ENCODE measurements at places on chromosomes 7 and 10.

GRCh38 chr10:114026189-114027040 is 17.3 kb upstream of the ADRB1 start:
- no peak for DNase-seq

- no peak for DNase-seq
Measured at GRCh38 chr7:131145026-131145425, 182.7 kb upstream of the MKLN1 start.

DNA sequence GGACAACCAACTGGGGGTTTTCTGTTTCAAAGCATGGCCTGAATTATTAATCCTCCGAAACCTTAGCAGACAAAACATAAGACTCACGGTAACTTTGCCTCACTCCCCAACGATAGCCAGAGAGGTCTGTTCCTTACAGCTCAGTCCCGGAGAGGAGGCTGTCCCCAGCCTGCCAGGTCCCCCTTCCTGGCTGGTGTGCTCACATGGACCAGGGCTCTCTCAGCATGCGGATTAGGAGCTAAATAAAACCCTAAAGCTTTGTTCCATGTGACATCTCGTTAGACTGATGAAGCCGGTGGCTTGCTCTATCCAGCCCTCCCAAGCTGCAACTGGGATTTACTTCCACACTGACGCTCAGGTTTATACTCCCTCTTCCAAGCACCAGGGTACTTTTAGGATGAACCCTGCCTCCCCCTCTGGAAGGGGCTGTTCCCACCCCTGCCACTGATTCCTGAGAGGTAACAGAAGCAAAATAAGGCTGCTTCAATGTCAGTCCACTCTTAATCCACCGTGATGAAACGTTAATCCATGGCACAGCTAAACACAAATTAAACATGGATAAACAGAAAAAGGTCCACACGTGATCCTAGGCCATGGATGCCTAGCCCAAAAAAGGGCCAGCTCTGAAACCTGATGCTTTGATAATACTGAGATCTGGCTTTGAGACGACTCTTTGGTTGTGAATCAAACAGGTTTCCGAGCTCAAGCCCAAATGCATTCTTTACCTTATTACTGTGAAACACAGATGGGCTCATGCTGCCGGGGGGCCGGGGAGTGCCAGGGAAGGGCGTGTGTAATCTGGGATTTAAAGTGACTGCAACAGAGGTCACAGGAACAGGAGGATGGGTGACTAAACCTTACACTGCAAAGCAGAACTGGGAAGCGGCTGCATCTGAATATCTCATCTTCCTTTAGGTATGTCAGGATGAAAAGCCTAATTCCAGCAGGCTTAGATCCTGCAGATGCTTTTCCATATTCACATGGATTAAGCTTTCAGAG is 86.2 kb downstream of the ZRANB1 start:
- no peak for DNase-seq

- no peak for DNase-seq
Measured at GRCh38 chr10:84416245-84416555, 87.8 kb downstream of the CCSER2 start.

- DNase-seq, result no peak
Measured at GRCh38 chr7:50939021-50939420, 156.3 kb upstream of the GRB10 start.

DNA sequence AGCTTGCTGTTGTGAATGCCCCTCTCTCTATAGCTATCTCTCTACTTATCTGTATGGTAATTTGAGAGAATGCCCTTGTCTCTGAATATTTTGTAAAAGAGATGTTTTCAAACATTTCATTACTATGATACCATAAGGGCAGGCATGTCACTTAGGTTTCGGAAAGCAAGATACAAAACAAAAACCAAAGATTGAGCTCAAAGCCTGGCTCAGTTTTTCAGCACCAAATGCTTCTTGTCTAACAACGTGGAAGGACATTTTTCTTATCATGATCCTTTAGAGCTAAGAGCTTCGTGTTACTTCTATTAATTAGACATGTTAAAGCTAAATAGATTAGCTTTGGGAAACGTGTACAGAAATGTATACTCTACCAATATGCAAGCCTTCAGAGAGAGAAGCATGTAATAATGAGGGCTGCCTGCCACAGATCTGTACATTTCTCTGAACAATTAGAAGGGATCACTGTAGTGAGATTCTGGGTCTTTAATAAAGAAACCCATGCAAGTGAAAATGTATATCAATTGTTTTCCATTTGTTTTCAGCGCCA is 148.9 kb downstream of the ARID5B start:
- DNase-seq, result no peak

Measured in globus pallidus (tissue), 1 donor.